NCI-H146 (cell line): ENCODE measurements at places on chromosomes 5 and 9.

DNA sequence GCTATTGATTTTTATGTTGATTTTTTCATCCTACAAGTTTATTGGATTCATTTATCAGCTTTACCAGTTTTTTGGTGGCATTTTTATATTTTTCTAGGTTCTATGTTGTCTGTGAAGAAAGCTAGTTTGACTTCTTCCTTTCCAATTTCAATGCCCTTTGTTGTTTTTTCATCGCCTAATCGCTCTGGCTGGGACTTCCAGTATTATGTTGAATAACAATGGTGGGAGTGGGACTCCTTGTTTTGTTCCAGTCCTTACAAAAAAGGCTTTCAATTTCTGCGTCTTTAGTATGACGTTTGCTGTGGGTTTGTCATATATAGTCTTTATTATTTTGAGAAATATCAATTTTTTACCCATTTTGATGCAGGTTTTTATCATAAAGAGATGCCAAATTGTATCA, 175.6 kb upstream of the CCNH start:
- no peak for DNase-seq

- DNase-seq = no peak
Measured at GRCh38 chr9:37197158-37198038, 77.0 kb downstream of the ZCCHC7 start.

GRCh38 chr5:22649074-22649473, 204.1 kb downstream of the CDH12 start:
- no peak for DNase-seq

DNA sequence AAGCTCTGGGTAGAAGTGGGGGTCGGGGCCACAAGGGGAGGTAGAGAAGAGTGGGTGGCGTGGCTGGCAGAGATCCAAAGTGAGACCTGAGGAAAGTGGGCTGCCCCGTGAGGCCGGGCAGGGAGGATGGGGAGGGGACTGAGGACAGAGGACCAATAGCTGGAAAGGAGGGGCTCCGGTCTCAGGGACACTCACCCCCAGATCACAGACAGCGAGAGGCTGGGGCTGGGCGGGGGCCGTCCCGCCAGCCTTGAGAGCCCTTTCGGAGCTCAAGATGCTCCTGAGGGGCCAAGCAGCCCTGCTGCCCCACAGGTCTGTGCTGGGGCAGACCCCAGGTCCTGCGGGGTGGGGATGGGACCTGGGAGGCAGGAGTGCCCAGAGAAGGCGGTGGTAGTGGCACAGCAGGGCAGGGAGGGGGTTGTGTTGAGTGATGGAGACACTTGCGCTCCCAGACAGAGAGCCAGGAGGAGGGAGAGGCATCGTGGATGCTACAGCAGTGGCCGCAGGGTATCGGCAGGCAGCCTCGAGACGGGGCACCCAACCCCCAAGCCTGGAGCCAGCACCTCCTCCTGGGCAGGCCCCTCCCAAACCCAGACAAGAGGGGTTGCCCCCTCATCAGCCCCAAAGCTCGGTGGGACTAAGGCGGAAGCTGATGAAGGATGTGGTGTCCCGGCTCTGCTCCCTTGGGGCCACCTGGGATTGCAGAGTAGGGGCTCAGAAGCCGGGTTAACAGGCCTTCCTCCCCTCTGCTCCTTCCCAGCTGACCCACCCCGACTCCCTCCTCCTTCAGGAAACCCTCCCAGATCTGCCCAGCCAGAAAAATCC, 3.4 kb downstream of the SARDH start:
- DNase-seq = no peak

GRCh38 chr5:153671653-153672346, 181.3 kb downstream of the GRIA1 start:
- no peak for DNase-seq

DNA sequence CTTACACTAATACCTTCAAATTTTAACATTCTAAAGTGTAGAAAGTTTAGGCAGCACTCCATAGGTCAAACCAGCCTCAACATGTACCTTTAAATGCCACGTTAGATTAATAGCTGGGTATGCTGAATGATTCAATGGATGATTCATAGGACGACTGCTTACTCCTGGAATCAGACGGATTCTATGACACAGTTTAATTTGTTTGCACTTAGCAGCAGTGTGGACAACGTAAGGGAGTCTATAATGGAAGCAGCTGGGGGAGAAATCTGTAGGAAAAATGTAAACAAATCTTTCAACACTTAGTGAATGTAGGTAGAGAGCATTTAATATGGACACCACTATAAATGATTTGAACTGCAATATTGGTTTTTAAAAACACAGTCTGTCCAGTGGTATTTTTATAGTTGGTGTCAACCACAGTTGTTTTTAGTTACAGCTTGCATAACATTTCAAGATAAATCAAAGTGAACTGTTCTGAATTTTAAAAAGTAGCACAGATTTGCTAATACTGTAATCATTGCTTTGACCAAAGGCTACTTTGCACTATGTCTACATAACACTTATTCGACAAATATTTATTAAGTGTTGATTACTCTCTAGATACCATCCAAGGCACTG, 701.5 kb upstream of the MEF2C start:
- peak; percentile 76 for DNase-seq

DNA sequence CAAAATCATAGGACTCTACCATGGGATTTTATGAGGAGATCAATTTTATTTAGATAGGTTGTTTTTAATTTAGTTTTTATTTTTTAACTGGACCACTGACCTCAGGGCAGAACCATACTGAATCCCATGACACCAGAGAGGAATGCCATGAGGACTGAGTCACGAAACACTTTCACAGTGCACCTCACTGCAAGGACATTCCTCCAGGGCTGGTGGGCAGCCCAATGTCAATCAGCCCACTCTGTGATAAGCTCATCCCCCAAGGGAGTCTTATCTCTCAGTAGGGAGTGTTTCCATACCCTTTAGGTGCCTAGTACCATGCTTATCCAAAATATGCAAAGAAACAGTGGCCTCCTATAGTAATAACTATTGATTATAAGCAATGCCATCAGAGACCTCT, 224.5 kb upstream of the CDH6 start:
- DNase-seq = no peak

- DNase-seq = no peak
Measured at GRCh38 chr5:150567031-150567717, 59.2 kb downstream of the NDST1 start.

GRCh38 chr5:79845448-79846197, 145.4 kb downstream of the MTX3 start:
- DNase-seq = no peak

GRCh38 chr9:36317766-36318165, 59.5 kb upstream of the GNE start:
- peak; percentile 65 for DNase-seq

- DNase-seq = no peak
Measured at GRCh38 chr9:128841694-128842492, 12.3 kb upstream of the SPOUT1 start.

- no peak for DNase-seq
Measured at GRCh38 chr5:54873691-54874090, 111.7 kb downstream of the ESM1 start.

GRCh38 chr5:176541338-176542134, 4.3 kb upstream of the RNF44 start:
- peak; percentile 52 for DNase-seq

- DNase-seq = no peak
Measured at GRCh38 chr5:108797986-108798385, 50.3 kb downstream of the FER start.

DNA sequence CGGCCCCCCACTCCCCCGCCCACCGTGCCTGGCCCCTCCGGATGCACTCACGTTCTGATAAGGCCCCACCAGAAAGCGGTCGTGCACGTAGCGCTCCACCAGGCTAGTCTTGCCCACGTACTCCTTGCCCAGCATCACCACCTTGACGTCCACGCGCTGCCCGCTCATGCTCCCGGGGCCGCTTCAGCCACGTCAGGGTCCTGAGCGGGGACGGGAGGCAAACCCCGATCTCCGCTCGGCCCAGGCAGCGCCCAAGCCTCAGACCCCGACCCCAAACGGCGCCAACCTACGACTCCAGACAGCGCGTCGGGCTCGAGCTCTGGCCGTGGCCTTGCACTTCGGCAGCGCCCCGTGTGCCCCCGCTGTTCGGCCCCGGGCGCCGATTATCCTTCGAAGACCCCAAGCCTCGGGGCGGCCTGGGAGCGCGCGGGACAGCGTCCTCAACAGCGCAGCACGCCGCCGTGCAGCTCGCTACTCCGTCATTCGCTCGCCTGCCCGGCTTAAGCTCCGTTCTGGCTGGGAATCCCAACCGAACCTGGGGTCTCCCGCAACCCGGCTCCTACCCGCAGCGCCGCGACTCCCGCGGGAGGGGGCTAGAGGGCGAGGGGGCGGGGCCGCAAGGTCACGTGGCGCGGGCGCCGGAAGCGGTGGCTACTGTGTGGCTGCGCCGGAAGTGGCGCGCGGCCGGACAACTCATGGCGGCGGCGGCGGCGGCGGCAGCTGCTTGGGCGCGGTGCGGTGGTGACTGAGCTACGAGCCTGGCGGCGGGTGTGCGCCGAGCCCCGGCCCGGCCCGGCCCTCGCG, at the start of the genes PRELID1 and RAB24:
Gene PRELID1, plus strand, starts transcription at position 679 of the 804 bp plus-strand sequence. CDS start 187 bp downstream, outside the sequence.
Gene RAB24, minus strand, starts transcription at position 599 of the 804 bp plus-strand sequence. Its CDS starts 431 bp downstream, at position 168.
- peak; percentile 72 for DNase-seq

DNA sequence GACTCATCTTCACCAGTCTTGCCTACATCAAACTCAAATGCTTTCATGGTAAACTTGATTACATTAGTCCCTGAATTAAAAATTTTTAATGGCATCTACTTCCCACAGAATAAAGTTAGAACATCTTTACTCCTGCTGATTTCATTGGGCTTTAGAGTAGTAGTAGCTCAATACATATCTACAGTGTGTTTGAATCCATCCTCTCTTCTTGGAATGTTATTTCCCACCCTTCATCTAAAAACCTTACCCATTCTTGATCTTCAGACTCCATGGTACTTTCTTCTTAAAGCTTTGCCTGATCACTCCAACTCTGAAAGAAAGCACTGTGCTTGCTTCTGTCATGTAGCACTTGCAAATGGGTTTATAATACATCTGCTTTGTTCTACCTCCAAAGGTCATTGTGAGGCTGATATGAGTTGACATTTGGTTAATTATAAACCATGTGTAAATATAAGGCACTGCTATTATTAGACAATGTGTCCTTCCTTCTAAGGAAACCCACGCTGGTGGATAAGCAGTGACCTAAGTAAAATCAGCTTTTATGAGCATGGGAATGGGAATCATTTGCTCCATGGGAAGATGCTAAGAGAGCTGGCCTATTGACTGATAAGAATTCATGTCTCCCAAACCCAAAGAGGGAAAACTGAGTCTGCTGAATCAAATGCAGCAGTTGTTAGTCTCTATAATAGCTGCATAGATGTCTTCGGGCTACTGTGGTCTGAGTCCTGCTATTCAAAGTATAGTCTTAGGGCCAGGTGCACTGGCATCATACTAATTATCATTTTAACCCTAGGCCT, 7.5 kb upstream of the PRLR start:
- no peak for DNase-seq

- DNase-seq = no peak
Measured at GRCh38 chr5:14339468-14339867, 196.3 kb downstream of the TRIO start.

GRCh38 chr9:109600142-109600541, 102.0 kb upstream of the PTPN3 start:
- DNase-seq = no peak

- DNase-seq = no peak
Measured at GRCh38 chr5:110836851-110837250, 98.0 kb downstream of the SLC25A46 start.

DNA sequence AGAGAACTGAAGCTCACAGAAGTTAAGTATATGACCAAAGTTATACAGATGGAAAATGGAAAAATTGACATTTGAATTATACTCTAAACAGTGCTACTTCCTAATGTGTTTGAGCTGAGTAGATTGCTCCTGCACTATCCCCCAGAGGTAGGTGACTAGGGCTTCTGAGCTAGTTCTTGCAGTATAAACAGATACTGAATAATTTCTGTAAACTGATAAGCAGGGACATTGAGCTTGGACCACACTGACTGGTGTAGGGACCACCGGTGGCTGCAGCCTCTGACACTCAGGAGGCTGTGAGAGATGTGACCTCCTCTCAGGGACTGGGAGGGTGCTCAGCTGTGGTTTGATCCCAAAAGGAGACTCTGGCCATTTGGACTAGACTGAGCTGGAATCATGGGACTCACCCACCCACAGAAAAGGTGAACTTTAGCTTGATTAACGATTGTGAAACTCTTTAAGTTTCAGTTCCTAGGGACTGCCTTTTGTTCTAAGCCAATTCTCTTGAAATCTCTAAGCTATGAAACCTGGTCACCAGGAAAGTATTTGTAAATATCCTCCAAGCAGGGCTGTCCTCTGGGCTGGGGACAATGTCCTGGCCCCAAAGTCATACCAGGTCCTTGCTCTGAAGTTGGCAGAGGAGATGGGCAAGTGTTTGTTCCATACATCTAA, 291.5 kb downstream of the SEC61B start:
- DNase-seq = no peak

GRCh38 chr9:109475526-109475925, 22.6 kb downstream of the PTPN3 start:
- DNase-seq = peak; percentile 3

- no peak for DNase-seq
Measured at GRCh38 chr9:115127191-115127817, 9.3 kb upstream of the TNC start.

GRCh38 chr9:17236147-17236546, 101.3 kb downstream of the CNTLN start:
- peak; percentile 60 for DNase-seq

- DNase-seq = no peak
Measured at GRCh38 chr5:77328930-77329647, 118.6 kb downstream of the PDE8B start.

GRCh38 chr9:109167716-109168115, 667 bp upstream of the FRRS1L start:
- peak; percentile 2 for DNase-seq

GRCh38 chr9:131712151-131712716, 27.6 kb downstream of the RAPGEF1 start:
- no peak for DNase-seq

DNA sequence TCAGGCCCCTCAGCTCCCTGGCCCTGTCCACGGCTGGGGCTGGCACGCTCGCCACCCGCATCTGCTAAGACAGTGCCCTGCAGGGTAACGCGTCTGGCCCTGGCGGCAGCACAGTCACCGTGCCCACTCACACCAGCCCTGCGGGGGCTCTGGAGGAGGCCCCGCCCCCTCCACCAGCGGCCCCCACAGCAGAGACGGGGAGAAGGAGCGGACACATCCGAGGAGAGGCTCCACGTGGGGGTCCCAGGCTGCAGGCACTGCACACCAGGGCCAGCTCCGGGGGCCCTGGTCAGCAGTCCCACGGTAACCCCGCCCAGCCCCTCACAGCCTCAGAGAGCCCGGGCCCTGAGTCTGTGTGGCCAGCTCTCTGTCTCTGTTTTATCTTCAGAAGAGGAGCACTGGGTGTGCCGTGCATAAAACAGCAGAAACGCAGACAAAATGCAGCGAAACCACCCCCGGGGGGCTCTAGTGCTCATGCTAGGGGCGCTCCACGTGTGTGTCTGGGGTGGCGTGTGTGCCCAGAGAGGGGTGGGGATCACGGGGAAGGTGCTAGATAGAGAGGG, 47.5 kb upstream of the NRARP start:
- no peak for DNase-seq

DNA sequence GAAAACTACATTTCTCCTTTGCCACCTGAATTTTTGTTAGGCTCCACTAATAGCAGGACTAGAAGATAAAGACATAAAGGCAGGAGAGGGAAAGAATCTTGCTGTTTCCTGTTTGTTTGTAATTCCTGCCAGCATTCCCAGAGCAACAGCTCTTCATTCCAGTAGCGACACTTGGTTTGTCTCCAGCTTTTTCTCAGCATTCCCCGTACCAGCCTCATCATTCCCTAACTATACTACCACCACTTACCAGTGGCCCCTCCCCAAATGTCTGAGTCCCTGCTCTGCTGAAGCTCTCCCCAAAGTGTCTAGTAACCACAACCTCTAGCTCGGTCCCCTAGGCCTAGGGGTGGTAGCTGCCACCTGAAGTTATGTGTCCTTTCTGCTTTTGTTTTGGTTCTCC, 18.6 kb downstream of the CETN3 start:
- no peak for DNase-seq
